Daoy (cell line): ENCODE measurements at places on chromosomes 4 and X.
A peak's percentile ranks its signal among the peaks of the same experiment; 100 is the strongest.

DNA sequence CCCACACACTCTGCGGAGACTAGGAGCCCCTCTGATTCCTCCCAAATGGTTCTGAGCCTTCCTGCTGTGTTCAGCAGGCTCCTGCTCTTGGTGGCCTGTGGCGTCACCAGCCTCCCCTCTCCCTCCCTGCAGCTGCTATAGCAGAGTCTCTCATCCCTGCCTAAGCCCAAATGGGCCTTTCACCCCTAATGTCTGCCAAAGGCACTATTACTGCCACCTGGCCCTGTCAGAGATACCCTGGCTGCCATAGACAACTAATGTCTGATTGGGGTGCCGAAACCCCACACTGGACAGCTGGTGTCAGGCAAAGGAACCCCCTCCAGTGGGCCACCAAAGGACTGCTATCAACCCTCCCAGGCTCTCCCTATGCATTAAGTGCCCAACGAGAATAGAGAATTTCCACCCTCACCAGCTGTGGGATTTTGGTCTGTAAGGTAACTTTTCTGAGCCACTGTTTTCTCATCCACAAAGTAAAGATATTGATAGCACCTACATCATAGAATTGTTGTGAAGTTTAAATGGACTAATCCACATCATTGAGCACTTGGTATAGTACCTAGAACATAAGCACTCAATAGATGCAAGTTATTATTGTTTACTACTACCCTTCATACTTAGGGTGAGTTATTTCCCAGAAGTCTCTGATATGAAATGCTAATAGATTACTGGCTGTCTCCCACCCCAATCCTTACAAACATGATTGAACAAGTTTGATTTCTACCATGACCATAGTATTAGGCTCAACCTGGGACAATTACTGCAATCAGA, 421.3 kb downstream of the MID1IP1 start:
- DNase-seq, result no peak

- no peak for DNase-seq
These were observed 23.2 kb upstream of the PTTG2 start for GRCh38 chr4:37936889-37937498.

DNA sequence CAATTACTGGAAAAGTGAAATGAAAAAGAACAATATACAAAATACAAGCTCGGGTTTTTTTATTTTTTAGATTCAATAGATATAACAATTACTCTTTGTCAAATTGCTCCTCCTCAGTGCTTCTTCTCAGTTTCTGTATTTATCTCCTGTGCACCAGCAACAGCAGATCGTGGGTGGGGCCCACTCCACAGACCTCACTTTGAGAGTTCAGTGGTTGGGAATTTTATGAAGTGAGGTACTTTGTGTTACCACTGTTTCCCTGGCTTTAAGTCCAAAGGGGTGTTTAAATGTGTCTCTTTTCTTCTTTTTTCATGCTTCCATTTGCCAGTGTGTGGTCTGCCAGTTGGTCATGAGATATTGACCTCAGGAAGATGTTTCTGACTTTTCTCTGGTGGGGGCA, 54.4 kb downstream of the KIT start:
- no peak for DNase-seq

DNA sequence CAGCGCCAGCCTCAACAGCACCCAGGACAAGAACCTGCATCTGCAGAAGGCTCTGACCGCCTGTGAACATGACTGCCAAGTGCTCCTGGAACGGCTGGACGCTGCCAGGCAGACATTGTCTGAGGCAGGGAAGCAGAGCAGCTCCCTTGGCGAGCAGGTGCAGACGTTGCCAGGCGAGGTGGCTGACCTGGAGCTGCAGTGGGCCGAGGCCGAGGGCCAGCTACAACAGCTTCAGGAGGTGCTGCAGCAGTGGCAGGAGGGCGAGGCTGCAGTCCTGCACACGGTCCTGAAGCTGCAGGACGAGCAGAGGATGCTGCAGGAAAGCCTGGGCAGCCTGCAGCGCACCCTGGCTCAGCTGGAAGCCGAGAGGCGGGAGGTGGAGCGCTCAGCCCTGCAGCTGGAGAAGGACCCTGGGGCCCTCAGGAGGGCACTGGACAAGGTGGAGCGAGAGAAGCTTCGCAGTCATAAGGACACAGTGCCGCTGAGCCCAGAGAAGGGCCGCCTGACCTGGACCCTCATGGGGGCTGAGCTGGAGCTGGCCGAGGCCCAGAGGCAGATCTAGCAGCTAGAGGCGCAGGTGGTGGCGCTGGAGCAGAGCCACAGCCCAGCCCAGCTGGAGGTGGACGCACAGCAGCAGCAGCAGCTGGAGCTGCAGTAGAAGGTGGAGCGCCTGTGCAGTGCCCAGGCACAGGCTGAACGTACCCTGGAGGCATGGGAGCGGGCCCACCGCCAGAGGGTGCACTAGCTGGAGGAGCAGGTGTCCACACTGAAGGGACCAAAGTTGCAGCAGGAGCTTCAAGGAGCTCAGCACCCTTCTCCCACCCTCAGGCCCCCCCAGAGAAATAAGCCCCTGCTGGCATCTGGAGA, 16.4 kb downstream of the SMIM10L2A start:
- DNase-seq, result peak; percentile 13

- DNase-seq, result peak; percentile 54
These were observed 459.7 kb upstream of the FAT1 start for GRCh38 chr4:187183346-187183745.

DNA sequence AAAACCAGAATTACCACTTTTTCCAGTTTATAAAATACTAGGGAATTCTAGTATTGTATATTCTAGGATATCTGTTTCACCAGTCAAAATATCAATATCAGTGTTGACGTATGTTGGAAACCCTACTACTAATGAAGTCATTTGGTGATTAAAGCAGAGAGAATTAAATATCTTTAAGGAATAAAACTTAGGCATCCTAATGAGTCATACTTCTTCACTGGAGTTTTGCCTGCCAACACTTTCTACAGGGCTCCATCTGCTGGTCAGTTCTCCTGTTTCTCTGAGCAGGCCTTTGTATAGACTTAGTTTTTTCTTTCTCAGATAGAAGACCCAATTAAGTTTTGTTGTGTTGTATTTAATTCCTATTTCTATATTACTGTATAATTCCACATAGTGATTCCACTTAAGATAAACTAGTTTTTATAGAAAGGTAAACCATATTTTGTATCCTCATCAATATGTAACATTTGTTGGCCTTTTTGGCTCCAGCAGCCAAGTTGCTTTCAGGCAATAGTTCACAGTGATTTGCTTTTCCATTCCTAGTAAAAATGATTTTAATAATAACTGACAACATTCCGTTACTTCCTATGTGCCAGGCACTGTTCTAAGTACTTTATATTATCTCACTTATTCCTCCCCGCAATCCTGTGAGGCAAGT, 3.5 kb downstream of the AP1AR start:
- DNase-seq, result peak; percentile 58

DNA sequence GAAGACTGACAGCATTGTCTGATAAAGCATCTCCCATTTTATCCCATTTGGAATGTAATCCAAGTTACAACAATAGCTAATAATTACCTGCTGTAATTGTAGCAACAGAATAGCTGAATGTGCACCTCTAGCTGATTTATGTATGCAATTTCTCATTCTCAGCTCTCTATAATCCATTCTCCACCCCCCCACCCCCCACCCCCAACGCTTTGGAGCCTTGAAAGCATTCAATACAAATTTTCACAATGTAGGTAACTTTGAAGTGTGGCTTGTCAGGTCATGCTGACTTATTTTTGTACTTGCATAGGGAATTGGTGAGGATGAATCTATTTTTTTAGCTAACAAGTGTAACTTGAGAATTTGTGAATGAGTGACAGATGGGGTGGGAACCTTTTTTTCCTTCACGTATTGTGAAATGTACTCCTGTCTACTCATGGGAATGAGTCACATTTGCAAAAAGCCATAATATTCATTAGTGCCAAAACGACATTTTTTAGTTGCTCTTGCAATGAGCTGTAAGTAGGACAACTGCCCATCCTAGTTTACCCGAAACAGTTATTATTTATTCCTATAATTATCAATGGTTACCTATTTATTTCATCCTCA, 159.3 kb downstream of the PALLD start:
- peak; percentile 35 for DNase-seq

- no peak for DNase-seq
These were observed 117.5 kb upstream of the VCX2 start for GRCh38 chrX:8288590-8288989.

DNA sequence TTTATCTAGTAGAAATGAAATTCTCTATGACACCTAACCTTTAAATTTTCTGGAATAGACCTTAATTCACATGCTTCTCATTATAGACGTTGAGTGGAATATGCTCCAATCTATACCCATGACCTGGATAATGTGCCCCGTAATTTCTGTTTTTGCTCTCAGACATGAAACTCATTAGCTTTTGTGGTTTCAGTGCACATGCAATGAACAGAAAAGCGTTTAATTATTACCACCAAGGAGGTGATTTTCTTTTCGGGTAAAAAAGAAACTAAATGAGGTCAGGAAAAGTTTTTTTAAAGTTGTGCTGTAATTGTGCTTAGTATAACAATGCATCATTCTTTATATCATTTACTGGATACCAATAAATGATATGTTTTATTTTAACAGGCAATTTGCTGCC, 1703.9 kb upstream of the TENM3 start:
- no peak for DNase-seq

DNA sequence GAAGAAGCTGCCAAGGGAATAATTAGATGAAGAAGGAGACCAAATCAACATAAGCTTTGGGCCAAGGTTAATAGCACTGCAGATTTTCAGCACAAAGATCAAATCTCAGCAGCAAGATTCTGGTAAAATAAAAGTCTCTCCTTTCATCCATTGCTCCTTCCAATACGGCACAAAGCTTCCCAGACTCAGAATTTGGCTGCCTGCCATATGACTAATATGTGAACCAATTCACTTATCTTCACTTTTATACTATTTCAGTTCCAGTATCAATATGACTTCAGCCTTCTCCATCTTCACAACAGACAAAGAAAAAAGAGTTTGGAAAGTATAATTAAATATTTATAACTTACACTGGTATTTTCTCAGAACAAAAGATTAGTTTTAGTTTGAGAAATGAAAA, 978.3 kb upstream of the GRID2 start:
- peak; percentile 1 for DNase-seq
